ELF-1 (cell line): ENCODE measurements at places on chromosomes 4 and X.

GRCh38 chr4:95165926-95166524 lies 382.7 kb downstream of the UNC5C start:
- no peak for DNase-seq

- DNase-seq, result peak; percentile 49
These were observed 68.7 kb downstream of the ADRA2C start for GRCh38 chr4:3834663-3835521.

GRCh38 chr4:67483868-67484602 lies 61.3 kb downstream of the CENPC start:
- DNase-seq, result peak; percentile 15

GRCh38 chr4:3828546-3828945 lies 62.4 kb downstream of the ADRA2C start:
- no peak for DNase-seq

DNA sequence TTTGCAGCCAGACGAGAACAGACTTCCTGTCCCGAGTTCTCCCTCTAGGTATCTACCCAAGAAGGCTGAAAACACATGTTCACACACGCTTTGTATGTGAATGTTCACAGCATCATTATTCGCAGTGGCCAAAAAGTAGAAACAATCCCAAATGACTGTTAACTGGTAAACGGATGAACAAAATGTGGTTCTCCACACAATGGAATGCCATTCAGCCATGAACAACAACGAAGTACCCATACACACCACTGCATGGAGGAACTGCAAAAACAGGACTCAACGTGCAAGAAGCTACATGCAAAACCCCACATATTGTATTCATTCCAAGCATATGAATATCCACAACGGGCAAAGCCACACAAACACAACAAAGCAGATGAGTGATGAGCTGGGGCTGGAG lies 45.0 kb downstream of the PDHA1 start:
- DNase-seq, result no peak

- DNase-seq, result no peak
These were observed 29.2 kb downstream of the LETM1 start for GRCh38 chr4:1826531-1827350.

DNA sequence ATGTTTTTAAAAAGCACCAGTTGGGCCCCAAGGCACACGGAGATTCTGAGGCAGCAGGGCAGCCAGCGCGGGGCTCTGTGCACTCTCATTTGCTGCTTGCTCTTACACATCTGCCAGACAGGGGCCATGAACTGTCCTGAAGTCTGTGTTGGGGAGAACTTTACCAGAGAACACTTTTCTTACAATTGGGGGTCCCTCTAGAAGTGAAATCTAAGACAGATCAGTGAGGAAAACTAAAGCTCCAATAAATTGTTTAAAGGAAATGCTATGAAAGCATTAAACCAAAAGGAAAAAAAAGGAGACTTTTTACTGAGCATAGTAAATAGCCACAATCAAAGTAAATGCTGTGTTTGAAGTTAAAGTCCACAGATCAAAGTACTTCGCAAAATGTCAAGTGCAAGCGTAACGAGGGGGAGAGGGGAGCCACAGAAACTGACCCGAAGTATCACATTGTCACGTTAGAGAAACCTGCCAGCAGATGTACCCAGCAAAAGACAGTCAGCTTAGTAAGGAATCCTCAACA lies 37.8 kb downstream of the SORBS2 start:
- no peak for DNase-seq

DNA sequence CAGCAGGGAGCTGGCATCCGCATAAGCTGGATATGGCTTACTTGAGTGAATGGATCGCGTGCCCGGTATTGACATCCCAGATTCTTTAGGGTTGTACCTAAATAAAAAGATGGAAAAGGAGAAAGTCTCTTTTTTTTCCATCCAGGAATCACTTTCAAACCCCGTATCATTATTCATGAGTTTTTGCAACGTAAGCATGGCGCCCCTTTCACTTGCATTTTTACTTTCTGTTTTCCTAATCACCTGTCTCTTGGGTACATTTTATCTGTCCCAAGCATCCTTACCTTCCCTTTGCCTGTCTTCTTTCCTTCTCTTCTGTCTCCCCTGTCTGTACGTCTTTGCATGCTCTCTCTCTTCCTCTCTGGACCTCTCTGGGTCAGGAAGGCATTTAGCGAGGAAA lies 128.6 kb downstream of the CPE start:
- no peak for DNase-seq

DNA sequence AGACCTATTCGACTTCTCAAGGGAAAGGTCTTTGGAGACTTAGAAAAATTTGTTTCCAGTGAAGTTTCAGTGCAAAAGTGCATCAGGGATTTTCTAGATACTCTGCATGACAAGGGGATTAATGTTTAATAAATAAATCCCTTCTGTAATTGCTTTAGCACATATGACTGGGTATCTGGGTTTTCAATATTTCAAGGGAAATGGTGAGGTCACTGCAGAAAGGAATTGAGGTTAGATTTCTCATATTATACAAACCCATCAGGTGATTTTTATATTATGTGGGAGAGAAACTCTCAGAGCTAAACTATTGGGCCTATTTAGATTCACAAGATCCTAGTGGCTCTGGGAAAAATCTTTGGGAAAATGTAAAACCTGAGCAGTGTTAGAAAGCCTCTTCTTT lies 48.3 kb upstream of the SLC4A4 start:
- no peak for DNase-seq

DNA sequence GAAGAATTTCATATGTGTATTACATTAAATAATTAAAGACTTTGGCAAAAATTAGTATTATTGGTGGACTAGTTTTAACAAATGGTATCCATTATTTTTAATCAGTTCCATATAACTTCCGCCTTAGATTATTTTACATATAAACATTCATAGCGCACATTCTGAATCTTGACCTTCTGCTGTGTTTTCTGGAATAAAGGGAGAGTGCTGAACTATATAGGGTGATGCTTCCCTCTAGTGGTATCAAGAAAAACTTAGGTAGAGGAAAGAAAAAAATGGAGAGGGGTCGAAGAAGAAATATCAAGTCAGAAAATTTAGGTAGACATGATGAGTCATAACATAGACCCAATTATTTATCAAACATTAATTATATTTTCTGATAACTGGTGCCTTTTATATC lies 155.6 kb upstream of the PACRGL start:
- no peak for DNase-seq

GRCh38 chr4:55018978-55019377 lies 106.4 kb downstream of the KDR start:
- DNase-seq, result no peak

- DNase-seq, result no peak
These were observed 52.1 kb downstream of the NELFA start for GRCh38 chr4:1956631-1957030.

GRCh38 chrX:131558562-131558961 lies 14.7 kb downstream of the OR13H1 start:
- no peak for DNase-seq

DNA sequence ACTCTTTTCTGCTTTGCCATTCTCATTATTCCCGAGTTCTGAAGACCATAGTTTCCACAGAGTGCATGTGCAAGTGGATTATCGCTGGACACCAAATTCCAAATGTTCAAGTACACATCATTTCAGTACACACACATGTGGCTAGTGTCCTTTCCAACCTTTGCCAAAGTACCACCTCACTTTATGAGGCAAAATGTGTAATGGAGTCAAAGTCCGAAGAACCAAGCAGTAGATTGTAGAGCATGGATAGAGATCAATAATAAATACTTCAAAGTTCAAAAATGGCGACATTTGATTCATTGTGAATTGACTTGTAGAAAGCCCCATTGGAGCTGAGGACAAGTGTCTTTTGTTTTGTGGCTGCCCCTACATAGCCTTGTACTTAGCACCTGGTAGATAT lies 115.6 kb downstream of the TMEM164 start:
- no peak for DNase-seq

DNA sequence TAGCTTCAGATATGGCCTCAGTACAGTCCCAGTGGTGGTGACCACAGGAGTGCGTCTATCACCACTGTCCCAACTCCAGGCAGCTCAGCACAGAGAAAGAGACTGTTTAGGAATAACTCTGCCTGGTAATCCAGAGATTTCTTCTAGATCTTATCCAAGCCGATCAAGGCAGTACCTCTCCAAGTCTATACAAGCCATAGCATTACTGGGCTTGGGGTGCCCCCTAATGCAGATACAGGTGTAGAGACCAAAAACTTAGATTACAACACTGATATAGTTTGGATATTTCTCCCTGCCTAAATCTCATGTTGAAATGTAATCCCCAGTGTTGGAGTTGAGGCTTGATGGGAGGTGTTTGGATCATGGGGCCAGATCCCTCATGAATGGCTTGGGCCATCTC lies 100.9 kb downstream of the PTCHD1 start:
- DNase-seq, result no peak

GRCh38 chr4:22348410-22348809 lies 167.5 kb downstream of the ADGRA3 start:
- no peak for DNase-seq

GRCh38 chr4:105148356-105148755 lies 1.7 kb downstream of the TET2 start:
- DNase-seq, result no peak

DNA sequence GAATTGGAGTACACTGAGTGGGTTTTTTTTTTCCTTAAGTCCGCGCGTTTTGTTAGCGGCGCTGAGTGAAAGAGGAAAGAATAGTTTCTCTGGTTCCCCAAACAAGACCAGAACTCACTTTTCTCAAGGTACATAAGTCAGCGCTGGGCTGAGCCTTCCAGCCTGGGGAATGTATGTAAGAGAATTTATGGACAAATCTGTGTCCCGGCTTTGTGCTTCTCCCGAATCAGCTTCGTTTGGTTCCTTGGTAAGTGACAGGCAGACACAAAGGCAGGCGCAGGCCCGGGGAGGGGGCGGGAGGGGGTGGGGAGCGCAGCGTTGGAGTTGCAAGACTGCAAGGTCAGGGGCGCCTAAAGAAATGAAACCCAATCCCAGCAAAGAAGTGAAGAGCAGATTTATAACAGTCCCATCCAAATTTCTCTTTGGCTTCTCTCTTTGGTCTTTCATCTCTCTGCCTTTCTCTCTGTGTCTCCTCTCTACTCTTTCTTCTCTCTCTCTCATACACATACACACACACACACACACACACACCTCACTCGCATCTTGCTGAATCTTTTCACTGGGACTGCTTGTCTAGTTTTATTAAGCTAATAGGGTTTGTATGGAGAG lies 981 bp downstream of the TET2 start:
- DNase-seq, result peak; percentile 46

DNA sequence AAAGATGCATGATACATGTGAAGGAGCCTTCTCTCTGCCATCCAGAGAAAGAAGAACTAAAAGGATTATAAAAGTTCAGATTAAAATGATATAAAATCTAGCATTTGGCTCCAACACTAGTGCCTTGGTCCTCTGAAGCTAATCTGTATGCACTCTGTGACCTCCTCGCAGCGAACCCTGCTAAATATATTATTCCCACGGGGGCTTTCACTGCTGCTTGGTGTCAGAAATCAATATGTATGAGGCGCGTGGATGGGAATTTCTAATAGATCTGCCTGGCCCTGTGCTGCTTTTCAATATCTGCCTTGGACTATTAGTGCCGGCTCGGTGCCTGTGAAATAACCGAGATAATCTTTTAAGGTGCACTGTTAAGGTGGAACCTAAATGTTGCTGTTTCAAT lies 69.7 kb downstream of the CXXC4 start:
- no peak for DNase-seq

- peak; percentile 61 for DNase-seq
These were observed 9.3 kb downstream of the CETN2 start for GRCh38 chrX:152821145-152821765.

DNA sequence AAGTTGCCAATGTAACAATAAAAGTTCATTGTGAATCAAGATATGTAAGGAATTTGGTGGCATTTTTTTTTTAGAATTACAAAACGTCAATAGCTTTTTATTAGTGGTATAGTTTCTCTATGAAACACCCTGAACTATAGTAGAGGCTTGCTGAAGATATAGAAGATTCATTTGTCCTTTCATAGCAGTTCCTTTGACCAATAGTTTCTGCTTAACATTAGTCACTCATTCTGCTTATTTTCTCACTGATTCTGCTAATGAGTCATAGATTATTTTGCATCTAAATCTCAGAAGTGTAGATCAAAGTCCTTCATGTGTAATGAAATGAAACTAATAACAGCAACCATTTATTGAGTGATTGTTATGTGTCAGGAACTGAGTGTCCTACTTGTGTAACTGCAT lies 205.0 kb upstream of the TET2 start:
- no peak for DNase-seq

DNA sequence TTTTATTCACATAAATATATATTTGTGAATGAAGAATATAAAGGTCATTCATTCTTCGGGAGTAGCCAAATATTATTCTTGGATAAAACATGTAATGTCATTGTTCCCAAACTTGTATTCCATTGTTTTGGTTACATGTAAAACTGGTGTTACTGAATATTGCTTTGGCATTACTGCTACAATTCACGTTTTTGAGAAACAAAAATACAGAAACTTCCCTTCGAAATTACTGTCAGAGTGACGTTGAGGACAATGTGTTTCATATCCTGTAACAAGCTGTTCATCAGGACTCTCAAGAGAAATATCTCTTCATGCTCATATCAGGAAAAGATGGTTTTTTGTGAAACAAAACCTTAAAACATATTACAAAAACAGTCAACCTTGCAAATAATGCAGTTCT lies 258.9 kb upstream of the DDX53 start:
- DNase-seq, result no peak

DNA sequence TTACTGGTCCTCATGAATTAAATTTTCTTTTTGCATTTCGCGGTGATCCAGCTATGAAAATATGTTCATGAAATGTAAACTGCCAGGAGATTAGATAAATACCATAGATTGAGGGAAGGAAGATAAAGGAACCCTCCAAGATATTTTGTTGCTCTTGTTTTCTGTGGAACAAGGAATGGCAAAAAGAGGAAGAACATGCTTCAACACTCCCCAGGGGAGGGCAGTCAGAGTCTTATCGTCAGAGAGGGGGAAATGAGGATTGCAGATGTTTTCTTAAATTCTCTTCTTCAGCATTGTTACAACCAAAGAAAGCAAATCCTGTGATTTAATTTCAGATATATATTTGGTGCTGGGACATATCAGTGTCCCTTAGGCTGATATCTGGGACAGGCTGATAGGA lies 9.5 kb upstream of the SFRP2 start:
- no peak for DNase-seq

DNA sequence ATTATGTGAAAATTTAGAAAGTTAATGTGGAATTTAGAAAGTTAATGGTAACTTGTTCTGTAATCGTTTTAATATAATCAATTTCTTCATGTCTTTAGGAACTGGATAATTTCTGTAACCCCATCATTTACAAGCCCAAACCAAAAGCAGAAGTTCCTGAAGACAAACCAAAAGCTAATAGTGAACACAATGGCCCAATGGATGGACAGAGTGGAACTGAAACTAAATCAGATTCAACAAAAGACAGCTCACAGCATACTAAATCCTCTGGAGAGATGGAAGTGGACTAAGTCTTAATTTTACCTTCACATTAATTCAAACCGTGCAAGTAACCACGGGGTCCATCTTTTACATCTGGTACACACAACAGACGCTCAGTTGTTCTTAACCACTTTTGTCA lies 48.1 kb upstream of the PLK4 start:
- DNase-seq, result no peak

GRCh38 chr4:24262084-24262483 lies 322.3 kb downstream of the DHX15 start:
- no peak for DNase-seq

- peak; percentile 61 for DNase-seq
These were observed 5.1 kb upstream of the TNIP2 start for GRCh38 chr4:2761035-2761923.
